Left colon (tissue), 2 donors: ENCODE measurements at places on chromosomes 2 and 18.

DNA sequence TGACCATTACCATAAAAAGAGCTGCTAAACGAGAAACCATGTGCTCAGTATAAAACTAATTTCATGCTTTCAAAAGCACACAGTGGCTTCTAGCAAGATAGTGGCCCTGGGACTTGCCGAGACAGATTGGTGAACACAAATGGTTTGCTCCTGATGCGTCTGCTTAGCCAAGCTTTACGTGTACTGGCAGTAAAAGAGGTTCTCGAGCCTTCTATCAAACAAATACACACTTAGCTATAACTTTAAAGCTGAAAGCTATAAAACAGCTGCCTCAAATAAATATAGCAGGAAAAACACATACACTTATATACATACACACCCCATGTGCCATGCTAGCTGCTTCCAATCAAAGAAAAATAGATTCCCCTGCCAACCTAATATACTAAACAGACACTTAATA is 117.0 kb downstream of the ZNF385B start:
- no peak for DNase-seq

DNA sequence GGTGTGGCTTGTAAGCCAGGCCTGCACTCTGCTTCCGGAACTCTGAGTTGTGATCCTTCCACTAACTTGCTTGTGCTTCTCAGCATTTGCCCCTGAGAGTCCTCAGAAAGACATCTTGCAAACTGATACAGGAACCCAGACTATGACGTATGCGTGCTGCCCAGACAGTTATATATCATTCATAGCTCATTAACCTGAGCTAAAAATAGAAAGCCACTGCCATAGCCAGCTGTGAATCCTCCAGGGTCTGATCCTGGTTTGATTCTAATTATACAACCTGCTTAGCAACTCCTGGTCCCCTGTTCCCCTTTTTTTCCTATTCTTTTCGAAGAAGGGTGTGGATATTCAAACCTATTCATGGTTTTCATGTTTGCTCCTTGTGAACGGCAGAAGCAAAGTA is 63.7 kb downstream of the MARCHF4 start:
- DNase-seq: no peak

GRCh38 chr18:34003687-34004086 is 221.0 kb downstream of the NOL4 start:
- DNase-seq: no peak

DNA sequence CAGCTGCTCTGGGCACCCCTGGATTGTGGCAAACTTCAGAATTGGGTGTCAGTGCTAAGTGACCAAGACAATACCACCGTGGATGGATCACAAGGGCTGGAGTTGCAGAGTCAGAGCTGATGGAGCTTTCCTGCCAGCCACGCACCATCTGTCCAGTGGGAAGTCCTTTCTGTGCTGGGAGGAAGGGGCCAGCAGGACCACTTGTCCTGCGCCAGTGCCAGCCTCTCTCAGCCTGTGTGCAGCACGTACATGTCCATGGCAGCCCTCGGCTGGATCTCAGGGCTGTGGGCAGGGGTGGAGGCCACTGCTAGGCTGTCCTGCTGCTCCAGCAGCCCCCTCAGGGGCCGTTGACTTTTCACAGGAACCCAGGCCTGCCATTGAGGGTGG is 33.3 kb downstream of the RAB31 start:
- DNase-seq: no peak

- peak; percentile 24 for DNase-seq
Observed at GRCh38 chr2:128395640-128396499, 77.2 kb upstream of the HS6ST1 start.

DNA sequence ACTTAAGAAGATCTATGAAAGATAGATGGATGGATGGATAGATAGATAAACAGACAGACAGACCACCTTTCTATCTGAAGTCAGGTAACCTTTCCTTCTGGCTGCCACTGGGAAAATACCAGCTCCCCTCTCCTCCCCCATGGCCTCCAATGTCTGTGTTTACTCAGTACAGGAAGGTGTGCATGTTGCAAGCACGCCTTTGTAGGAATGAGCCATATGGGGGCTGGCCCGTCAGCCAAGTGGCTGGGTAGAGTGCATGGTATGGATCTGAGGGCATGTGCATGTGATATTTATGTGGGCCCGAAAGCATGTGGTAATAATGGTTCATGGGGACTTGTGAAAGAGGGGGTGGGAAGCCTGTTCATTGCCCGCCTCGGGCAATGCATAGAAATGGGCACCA is 109.2 kb upstream of the FZD7 start:
- DNase-seq: no peak

GRCh38 chr2:45712570-45712969 is 61.1 kb downstream of the PRKCE start:
- peak; percentile 22 for DNase-seq

GRCh38 chr2:104547221-104547620 is 306.7 kb upstream of the POU3F3 start:
- no peak for DNase-seq

- DNase-seq: no peak
Observed at GRCh38 chr2:75390169-75390568, 170.6 kb downstream of the EVA1A start.

GRCh38 chr2:185222311-185222710 is 516.3 kb upstream of the FSIP2 start:
- DNase-seq: no peak

GRCh38 chr2:219079417-219079816 is 18.7 kb upstream of the IHH start:
- peak; percentile 80 for DNase-seq
